Kidney epithelial cell (primary cell): ENCODE measurements at places on chromosomes 5 and 9.

- DNase-seq, result peak; percentile 92
Measured at GRCh38 chr5:16539169-16539666, 73.6 kb upstream of the ZNF622 start.

GRCh38 chr9:20962536-20963225 is 68.8 kb downstream of the HACD4 start:
- DNase-seq, result no peak

DNA sequence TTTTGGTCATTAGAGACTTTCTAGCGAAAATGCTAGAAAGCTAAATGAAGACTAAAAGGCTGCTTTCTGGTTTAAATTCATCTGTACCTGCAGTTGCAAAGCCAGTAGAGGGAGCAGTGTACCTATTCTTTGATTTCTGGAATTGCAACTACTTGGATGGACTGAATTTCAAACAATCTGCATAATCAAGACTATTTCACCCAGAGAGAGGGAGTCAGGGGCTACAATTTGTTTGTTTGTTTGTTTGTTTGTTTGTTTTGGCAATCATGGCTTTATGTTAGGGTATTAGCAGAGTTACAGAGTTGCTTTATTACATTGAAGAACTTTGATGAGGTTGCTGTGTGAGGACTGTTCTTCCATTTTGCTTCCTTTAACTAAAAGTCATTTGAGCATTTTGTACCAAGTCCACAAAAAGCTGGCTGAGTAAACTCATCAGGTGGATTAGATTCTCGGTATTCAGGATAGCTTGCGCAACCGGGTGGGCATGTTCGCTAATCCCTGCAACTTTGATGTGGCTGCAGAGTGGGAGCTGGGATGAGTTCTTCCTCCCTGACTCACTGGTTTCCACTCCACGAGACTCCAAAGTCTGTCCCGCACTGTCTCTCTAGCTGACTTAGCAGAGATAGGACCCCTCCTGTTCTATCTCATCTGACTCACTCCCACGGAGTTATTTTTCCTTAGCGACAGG is 80.0 kb upstream of the TUT7 start:
- peak; percentile 71 for DNase-seq

DNA sequence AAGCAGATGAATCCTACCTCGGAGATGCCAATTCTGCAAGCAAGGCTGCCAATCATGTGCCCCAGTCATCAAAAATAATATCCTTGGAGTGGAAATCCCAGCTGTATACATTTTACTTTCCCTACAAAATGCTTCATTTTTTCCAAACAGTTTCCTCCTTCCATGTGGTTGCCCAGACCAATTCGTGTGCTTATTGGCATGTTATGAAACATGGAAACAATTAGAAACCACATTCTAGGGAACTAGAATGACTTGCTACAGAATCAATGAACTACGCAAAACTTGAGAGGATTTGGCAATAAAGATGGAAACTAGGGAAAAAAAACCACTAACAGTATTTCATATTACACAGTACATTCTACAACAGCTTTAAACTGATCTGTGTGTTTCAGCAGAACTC is 584.5 kb upstream of the DMAC1 start:
- no peak for DNase-seq

DNA sequence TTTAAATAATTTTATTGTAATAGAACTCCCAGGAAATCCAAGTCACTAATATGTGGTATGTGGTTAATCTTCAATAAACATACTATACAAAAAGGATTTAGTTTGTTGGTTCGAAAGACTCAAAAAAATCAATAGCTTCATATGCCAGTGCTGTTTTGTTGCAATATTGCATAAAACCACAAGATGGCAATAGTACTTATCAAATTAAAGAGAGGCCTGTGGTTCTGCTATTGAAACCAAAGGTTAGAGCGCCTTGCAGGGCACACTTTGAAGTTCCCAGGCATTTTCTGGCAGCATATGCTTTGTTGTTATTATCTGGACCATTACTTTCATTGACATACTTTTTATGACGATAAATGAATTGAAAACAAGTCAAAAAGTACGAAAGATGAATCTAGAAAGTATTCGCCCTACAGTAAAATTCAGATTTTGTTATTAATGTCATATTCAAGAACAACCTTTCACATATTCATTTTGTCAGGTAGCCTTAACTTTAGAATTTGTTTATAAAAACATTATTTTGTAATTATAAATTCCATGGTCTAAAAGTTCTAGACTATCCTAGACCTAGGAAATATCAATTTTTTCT is 316.3 kb downstream of the MCTP1 start:
- DNase-seq, result peak; percentile 29

GRCh38 chr9:36748322-36748899 is 175.7 kb downstream of the MELK start:
- DNase-seq, result no peak

DNA sequence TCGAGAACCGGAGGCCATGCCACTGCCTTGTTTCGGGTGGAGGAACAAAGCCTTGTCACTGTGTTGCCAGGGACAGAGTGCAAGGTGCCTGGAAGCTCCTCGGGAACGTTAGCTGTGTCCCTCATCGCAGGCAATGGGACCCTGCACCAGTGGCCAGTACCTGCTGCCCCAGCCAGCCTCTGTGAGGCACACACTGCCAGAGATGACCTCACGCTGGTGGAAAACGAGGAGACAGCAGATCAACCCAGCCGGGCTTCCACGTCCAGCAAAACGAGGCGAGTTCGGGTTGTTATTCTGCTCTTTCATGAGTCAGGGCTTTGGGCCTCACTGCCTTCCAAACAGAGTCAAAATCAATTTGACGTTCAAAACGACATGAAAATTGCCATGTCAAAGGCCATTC is 104.1 kb downstream of the ADAMTS2 start:
- no peak for DNase-seq

DNA sequence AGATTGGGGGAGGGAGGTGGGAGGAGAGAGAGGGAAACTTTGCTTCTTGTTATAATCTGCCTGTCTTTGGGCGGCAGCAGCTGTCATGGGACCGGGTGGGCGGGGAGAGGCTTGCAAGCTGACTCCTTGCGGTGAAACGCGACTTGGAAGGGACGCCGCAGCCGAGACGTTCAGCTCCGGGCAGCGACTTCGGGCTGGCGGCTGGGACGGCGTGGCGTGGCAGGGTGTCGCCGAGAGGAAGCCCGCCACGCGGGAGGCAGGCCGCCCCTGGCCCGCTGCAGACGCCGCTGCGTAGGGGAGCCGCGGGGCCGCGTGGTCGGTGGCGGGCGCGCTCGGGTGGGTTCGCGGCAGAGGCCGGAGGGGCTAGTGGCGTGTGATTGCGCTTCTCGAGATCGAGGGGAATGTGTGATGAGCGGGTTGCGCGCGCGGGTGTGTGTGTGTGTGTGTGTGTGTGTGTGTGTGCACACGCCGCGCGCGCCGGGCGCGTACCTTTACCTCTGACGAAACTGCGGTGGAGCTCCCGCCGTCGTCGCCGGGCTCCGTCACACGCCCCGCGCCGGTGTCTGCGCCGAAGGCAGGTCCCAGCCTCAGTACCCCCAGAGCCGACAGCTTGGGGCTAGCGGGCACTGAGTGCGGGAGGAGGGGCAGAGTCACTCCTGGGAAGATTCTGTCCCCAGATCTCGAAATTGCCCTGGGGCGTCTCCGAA is 1.7 kb downstream of the PPARGC1B start:
- DNase-seq, result peak; percentile 43

DNA sequence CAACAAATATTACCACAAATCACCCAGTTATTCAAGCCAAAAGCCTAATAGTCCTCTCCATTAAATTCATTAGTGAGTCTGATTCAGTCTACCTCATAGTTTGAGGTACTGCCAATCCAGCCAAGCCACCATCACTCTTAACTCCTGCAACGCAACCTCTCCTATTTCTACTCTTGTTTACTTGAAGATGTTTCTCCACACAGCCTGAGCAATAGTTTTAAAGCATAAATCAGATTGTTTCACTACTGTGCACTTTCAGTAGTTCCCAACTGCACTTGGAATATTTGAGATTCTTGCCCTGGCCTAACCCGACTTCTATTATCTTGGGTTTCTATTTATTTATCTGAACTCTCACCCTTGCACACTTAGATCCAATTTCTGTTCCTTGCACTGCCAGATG is 85.5 kb downstream of the YIPF5 start:
- DNase-seq, result no peak

DNA sequence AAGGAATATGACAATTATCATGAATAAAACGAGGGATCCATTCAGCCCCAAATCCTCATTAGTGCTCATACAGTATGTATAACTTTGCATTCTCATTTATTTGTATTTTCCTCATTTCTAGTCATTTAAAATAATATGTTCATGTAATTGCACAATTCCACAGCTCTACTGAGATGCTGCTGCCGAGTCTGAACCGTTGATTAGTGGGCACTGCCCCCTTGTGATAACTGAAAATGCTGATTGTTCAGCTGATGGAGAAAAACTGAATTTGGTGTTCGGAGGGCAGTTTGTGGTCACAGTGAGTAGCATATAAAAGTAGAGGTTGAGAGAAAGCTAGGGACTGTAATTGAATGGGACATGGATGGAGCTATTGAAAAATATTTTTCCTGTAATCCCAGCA is 12.2 kb upstream of the GPR151 start:
- DNase-seq, result no peak

DNA sequence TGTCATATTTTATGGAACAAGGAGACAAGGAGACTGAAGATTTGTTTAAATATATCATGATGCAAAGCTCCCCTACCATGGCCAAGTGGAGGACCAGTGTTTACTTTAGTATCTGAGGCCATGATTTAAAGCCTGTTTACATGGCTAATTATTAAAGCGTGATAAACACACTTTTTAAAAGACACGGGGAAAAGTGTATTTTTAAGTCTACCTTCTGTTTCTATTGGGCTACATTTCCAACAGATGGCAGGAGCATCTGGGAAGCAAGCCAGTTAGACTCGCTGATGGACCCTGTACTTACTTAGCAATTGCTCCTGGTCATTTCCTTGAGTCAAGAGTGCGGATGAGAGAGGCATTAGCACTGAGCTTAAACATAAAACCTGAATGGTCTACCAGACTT is 480.3 kb upstream of the SEMA6A start:
- DNase-seq, result no peak

DNA sequence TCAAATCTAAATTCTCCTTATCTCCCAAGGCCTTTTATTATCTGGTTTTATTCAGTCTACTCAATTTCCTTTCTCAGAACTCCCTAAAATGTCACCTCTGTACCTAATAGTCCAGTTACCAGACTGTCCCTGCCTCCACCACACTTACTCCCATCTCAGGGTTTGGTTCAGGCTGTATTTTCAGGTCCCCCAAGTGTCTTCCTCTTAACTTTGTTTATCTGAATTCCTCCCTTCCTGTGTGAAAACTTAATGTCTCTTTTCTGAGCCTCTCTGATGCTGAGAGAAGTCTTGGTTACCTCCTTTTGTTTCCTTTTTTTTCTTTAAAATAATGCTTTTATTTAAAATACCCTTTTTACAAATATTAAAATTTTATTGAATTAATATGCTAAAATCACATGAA is 133.4 kb downstream of the PAM start:
- DNase-seq, result no peak
